ENCODE measurements at places on chromosomes 11 and 22. TPM values are rescaled to one million over a fixed set of nuclear protein-coding genes. Genes with fewer than 3 reads are reported as not detected.

The NAT10 gene
- total RNA-seq = 41.0 TPM

The RASSF10 gene
- total RNA-seq = 9.7 TPM

The OR51G2 gene
- not detected for total RNA-seq

The SLC15A3 gene
- total RNA-seq = 8.8 TPM

The ZP1 gene
- total RNA-seq = not detected

The NRGN gene
- total RNA-seq = 0.48 TPM

The NLRP14 gene
- total RNA-seq = 0.29 TPM

The CBX7 gene
- 71.9 TPM for total RNA-seq

The IL18 gene
- total RNA-seq = 16.8 TPM

The GAS2 gene
- total RNA-seq = 10.2 TPM
